NCI-H524 treated with DMSO at 0.1 percent for 48 hours (cell line): ENCODE measurements at places on chromosomes 1 and 21.

- DNase-seq = no peak
Observed at GRCh38 chr1:232335261-232335660, 294.7 kb downstream of the SIPA1L2 start.

GRCh38 chr1:113759333-113760101 lies at the start of gene PHTF1:
Gene PHTF1, minus strand, starts transcription at chr1:113759486. Its CDS starts 783 bp downstream, at chr1:113758703.
- no peak for DNase-seq

DNA sequence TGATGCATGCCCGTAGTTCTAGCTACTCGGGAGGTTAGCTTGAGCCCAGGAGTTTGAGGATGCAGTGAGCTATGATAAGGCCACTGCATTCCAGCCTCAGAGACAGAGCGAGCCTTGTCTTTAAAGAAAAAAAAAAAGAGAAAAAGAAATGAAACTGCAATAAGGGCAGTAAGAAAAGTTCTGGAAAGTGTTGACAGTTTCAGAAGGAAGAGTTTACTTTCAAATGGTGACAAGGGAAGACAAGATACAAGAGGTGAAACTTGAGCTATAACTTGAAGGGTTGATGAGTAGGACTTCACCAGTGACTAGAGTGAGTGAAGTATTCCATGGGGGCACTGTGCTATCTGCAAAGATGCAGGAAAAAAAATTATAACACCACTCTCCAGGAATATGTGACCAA lies 125.0 kb downstream of the AKT3 start:
- DNase-seq = no peak

DNA sequence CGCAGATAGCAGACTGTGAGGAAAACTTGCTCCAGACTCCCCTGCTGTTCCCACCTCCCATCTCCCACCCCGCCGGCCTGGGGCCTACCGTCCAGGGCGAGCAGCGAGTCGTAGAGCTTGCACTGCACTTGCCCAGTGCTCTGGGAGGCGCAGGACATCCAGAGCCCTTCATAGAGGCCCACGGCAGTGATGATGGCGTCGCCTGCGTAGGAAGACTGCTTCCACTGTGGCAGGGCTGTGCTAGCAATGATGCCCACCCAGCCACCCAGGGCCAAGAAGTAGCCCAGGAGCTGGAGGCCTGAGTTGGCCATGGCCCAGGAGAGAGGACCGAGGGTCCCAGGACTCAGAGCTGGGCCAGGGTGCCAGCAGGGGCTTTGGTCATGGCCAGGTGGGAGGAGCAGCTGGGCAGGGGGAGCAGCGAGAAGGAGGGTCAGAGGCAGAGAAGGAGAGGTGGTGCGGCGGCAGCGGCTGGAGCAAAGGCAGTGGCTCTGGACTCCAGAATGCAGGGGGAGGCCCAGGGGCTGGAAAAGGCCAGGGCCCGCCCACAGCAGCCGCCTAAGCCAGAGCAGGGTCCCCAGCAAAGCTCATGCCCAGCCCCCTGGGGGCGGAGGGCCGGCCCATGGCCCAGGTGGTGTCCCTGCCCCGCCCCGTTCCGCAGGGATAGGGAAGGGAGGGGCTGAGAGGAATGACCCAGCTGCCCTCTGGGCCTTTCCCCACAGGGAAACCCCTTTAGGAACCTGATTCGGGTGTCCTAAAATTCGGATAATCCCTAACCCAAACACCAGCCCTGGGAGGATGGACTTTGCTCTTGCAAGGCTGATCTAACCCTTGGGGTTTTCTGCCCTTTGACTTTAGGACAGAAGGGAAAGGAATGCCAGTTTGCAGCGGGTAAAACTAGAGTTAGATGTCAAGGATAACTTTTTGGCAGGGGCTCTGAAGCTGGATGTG lies at the start of gene CLDN19:
Gene CLDN19 (minus strand): TSS at position 484 of the 948 bp plus-strand sequence. CDS start 173 bp downstream, at position 311.
- no peak for DNase-seq

GRCh38 chr1:106678279-106679050 lies 378.0 kb upstream of the PRMT6 start:
- no peak for DNase-seq

GRCh38 chr1:84972377-84972987 lies 24.4 kb downstream of the MCOLN2 start:
- DNase-seq = no peak

GRCh38 chr1:5239911-5240310 lies 585.5 kb downstream of the AJAP1 start:
- no peak for DNase-seq

GRCh38 chr21:45741691-45742090 lies 98.2 kb downstream of the PCBP3 start:
- no peak for DNase-seq

DNA sequence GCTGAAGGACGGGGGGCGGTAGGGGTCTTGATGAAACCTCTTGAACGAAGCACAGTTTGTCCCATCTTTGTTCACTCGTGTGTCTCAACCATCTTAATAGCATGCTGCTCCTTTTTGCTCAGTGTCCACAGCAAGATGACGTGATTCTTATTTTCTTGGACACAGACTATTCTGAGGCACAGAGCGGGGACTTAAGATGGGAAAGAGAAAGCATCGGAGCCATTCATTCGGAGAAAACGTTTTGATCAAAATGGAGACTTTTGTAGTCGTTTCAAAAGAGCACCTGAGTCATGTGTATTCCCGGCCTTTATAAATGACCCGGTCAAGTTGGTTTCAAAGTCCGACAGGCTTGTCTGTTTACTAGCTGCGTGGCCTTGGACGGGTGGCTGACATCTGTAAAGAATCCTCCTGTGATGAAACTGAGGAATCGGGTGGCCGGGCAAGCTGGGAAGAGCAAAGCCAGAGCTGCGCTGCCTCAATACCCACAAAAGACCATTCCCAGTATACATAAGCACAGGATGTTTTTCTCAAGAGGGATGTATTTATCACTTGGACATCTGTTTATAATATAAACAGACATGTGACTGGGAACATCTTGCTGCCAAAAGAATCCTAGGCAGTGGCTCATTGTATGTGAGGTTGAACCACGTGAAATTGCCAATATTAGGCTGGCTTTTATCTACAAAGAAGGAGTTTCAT lies 18.5 kb downstream of the ETS2 start:
- no peak for DNase-seq

DNA sequence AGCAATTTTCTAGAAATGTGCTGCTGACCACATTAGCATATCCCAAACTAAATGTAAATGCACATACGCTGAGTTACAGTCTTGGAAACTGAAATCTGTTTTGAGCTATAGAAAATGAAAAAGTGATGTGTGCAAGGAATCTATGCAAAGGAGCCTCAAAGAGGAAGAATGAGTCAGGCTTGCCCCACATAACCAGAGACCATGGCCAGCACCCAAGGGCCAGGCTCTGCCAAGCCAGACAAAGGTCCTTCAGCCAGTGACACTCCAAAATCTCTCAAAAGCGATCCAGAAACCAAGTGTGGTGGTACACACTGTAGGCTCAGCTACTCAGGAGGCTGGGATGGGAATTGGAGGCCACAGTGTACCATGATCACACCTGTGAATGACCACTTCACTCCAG lies 195.2 kb downstream of the TOMM20 start:
- DNase-seq = no peak

DNA sequence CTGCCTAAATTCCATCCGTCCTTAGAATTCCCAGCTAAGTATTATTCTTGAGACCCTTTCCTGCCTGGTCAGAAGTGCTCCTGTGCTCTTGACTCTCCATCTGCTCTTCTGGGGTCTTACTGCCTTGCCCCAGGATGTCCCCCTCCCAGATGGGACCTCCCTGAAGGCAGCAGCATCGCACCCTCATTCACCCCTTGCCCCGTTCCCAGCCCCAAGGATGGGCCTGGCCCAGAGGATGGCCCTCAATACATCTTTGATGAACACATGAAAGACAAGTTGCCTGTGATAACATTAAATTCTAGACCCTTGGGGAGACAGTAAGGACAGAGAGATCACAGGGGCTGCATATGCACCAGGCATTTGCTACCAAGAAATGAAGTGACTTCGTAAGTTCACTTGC lies 167.2 kb downstream of the TRABD2B start:
- DNase-seq = no peak

DNA sequence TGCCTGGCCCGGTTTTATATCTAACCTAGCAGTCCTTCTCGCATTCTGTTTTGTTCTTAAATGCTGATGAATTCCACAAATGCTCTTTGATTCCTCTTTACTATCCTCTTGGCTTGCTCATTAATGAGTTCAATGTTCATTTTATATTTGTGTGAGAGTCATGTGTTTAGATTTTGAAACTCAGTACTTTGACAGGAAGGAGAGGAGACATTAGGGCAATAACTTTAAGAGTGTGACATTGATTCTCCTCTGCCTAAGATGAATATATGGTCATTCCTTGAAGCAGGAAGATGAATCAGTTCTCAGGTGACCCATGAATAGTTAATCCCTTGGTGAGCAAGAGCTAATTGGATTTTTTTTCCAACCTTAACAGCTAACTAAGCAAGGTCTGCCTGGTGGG lies 84.1 kb downstream of the MRPS6 start:
- DNase-seq = no peak

GRCh38 chr1:170360601-170361000 lies 171.4 kb upstream of the GORAB start:
- no peak for DNase-seq

DNA sequence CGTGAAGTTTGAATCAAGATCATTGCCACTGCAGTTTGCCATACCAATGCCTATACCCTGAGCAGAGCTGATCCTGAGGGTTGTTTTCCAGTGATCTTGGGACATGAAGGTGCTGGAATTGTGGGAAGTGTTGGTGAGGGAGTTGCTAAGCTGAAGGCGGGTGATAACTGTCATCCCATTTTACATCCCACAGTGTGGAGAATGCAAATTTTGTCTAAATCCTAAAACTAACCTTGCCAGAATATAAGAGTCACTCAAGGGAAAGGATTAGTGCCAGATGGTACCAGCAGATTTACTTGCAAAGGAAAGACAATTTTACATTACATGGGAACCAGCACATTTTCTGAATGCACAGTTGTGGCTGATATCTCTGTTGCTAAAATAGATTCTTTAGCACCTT lies 78.6 kb downstream of the FMN2 start:
- peak; percentile 67 for DNase-seq

- no peak for DNase-seq
Observed at GRCh38 chr1:43556782-43557181, 26.1 kb downstream of the PTPRF start.

GRCh38 chr1:29513357-29513756 lies 277.0 kb downstream of the PTPRU start:
- DNase-seq = peak; percentile 83

- DNase-seq = no peak
Observed at GRCh38 chr1:109198043-109198695, 15.5 kb upstream of the SARS1 start.

DNA sequence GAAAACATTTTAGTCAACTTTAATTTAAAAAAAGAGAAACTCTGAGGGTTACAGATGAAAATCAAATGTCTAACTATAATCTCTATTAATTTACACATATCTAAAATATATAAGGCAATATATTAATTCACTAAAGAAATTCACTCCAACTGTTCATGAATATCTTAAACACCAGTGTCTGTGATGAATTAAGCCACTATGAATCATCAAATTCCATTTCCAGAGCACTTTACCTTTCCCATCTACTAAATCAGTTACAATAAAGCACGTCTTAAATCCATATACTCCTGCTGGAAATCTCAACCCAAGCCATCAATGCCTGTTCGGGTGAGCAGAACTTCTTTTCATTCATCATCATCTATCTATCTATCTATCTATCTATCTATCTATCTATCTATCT lies 4.3 kb downstream of the TAF5L start:
- DNase-seq = no peak

DNA sequence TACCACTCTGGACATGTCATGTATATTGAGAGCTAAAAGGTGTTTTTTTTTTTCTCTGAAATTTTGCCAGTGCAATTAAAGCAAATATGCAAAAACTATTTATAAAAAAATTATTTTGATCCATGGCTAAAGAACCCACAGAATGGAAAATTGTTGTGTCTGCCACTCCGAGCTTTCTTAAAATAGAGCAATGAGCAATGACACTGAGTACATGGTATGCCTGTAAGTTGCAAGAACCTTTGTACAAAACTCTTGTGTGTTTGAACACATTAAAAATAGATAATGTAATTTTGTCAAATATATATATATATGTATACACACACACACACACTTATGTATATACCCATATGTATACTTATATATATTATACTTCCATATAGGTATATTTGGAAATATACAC lies 1530.9 kb upstream of the B3GALT2 start:
- DNase-seq = no peak

DNA sequence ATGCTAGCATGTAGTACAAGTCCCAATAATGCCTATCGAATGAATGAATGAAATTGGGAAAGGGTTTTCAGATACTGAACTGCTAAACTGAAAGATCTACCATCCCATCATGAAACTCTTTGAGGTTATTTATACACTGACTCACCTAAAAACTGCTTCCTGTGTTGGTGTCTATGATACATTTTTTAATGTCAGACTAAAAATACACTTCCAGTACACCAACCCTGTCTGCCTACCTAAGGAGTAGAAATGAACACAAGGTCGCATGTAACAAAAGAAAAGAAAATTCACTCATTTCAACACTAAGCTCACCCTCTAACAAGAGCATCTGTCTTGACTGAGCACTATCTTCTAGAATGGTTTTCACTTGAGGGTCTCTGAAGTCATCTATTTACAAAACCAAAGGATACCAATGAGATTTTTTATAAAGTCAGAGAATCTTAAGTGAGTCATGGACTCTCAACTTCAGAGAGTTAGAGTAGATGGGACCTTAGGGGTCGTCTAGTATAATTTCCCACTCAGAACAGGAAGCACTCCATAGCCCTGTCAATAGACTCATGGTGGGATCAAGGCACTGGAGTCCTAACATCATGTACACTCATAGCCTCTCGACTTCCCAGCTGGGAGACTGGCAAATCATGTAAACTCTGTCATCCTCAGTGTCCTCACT lies 53.4 kb downstream of the WLS start:
- no peak for DNase-seq

DNA sequence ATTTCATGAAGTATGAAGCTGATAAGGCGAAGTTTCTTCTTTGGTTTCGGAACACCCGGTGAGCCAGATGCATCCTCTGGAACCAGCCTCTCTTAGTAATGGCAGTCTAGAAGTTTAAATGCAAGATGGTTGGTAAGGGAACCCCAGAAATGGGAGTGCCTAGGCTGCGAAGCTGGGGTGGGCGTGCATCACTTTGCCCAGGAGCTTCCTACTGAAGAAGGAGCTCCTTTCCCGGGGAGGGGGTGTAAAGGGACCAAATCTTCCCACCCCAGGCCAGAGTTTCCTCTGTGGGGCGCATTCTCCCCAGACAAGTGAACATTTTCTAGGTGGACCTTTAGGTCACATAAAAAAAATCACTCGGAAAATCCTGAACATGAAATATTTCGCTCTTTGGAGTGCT lies 4.4 kb downstream of the TFF2 start:
- no peak for DNase-seq

GRCh38 chr1:65425697-65426096 lies 5.2 kb downstream of the LEPR start:
- DNase-seq = no peak
